ENCODE measurements at places on chromosomes 3 and 15. TPM values are rescaled to one million over a fixed set of nuclear protein-coding genes. Genes with fewer than 3 reads are reported as not detected.

Gene PRSS50
- polyA plus RNA-seq: 1.2 TPM

Gene CDC25A
- 6.0 TPM for polyA plus RNA-seq

Gene ESYT3
- 36.3 TPM for polyA plus RNA-seq

Gene SENP7
- polyA plus RNA-seq: 113 TPM

Gene ACVR2B
- 9.3 TPM for polyA plus RNA-seq

Gene ZNF80
- polyA plus RNA-seq: 0.16 TPM

Gene CNTN3
- polyA plus RNA-seq: 42.1 TPM

Gene NSMCE3
- polyA plus RNA-seq: 6.6 TPM

Gene RETNLB
- not detected for polyA plus RNA-seq

Gene ABTB1
- polyA plus RNA-seq: 30.2 TPM

Gene DNAH1
- 11.1 TPM for polyA plus RNA-seq

Gene MOBP
- 0.51 TPM for polyA plus RNA-seq

Gene THAP10
- 4.8 TPM for polyA plus RNA-seq

Gene TCTA
- polyA plus RNA-seq: 20.8 TPM

Gene CGNL1
- polyA plus RNA-seq: 34.4 TPM

Gene POU1F1
- polyA plus RNA-seq: not detected

Gene GOLGA8K
- polyA plus RNA-seq: 4.7 TPM

Gene KBTBD12
- 1.2 TPM for polyA plus RNA-seq

Gene ZNF445
- 19.5 TPM for polyA plus RNA-seq

Gene KCNMB2
- polyA plus RNA-seq: 8.9 TPM

Gene FEZF2
- not detected for polyA plus RNA-seq

Gene LARP6
- 14.8 TPM for polyA plus RNA-seq

Gene IL5RA
- 4.6 TPM for polyA plus RNA-seq

Gene CCDC39
- 5.9 TPM for polyA plus RNA-seq
